ENCODE measurements at places on chromosomes 7 and 10.
A peak's percentile ranks its signal among the peaks of the same experiment; 100 is the strongest.

DNA sequence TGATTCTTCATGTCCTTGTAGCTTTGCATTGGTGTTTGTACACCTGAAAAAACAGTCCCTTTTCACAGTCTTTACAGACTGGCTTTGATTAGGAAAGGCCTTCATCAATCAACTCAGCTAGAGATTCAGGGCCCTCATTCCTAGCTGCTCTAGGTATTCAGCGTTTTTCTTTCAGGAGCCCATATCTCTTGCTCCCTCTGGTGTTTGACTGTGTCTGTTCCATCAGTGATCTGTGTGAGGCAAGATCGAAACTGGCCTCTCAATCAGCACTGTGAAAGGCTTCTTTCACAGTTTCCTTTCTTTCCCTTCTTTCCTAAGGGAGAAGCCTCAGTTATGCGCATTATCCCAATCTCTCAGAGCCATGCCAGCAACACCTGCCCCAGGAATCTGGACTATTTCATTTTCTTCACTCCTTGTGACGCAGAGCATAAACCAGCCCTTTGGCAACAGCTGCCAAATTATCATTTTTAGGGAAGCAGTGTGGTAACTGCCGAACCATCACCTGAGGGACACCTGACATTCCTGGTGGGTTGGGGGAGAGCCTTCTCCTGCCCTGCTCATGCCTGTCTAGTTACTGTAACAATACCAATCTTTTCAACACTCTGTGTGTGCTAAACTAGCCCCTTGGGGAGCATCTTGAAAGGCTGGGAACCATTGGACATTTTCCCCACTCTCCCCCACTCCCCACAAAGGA is 75.7 kb upstream of the CCDC71L start:
- peak; percentile 78 for DNase-seq

DNA sequence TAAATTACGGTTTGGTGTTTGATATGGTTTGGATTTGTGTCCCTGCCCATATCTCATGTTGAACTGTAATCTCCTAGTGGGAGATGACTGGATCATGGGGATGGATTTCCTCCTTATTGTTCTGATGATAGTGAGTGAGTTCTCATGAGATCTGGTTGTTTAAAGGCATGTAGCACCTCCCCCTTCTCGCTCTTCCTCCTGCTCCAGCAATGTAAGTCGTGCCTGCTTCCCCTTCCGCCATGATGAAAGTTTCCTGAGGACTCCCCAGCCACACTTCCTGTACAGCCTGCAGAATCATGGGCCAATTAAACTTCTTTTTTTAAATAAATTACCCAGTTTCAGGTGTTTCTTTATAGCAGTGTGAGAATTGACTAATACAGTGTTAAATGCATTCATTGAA is 116.6 kb downstream of the DOCK4 start:
- no peak for DNase-seq

DNA sequence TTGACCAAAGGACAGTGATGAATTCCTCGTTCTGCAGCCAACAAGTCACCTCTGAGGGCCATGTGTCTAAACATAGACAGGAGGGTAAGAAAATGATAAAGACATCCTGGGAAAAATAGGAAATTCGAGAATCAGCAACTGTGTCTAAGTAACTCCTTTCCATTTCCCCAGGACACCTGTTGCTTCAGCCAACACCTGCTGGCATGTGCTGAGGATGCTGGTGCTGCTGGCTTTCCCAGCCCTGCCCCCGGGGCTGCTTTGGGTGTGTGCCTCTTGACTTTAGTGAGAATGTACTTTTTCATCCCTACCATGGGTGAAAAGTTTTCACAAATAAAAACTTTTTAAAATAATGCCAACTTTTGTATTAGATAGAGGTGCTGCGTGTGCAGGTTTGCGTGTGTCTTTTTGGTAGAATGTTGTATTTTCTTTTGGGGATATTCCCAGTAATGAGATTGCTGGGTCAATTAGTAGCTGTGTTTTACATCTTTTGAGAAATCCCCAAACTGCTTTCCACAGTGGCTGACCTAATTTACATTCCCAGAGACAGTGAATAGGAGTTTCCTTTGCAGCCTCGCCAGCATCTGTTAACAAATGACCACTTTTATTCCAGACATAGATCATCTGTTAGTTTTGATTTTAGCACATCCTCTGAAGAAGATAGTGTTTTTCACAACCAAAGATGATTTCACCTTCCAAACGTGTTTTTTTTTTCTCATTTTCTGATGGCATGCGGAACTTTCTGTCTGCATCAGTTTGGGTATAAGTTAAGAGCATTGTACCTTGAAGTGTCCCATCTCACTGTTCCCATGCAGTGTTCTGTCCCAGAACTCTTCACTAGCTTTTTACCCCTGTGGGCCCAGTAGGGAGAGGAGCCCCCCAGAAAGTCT is 104.2 kb upstream of the ACBD5 start:
- DNase-seq, result no peak

DNA sequence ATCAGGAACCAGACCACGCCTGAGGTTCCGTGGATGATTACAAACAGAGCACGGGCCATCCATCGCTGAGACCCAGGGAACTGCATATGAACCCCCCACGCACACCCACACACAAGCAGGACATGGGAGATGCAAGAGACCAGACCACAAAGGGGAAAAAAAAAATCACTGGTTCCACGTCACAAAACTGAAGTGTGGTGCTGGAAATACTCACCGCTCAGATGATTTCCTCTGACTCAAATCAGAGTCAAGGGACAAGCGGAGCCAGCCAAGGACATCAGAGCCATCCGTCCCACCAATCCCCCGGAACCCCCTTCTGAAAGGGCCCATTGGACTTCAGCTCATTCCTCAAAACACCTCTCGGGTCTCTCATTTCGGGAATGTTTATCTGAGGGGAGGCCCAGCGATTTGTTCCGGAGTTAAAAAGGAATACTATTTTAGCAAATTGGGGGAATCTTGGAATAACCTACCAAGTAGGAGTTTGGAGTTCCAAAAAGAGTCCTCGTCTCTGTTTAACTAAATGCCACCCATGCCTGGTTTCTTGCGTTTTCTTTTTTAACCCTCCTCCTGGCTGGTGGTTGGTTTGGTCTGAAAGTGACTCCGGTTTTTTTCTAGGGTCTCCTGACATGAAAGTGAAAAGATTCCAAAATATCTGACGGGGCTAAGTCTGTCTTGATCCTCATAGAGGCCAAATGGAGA is 15.0 kb downstream of the SNX8 start:
- no peak for DNase-seq

DNA sequence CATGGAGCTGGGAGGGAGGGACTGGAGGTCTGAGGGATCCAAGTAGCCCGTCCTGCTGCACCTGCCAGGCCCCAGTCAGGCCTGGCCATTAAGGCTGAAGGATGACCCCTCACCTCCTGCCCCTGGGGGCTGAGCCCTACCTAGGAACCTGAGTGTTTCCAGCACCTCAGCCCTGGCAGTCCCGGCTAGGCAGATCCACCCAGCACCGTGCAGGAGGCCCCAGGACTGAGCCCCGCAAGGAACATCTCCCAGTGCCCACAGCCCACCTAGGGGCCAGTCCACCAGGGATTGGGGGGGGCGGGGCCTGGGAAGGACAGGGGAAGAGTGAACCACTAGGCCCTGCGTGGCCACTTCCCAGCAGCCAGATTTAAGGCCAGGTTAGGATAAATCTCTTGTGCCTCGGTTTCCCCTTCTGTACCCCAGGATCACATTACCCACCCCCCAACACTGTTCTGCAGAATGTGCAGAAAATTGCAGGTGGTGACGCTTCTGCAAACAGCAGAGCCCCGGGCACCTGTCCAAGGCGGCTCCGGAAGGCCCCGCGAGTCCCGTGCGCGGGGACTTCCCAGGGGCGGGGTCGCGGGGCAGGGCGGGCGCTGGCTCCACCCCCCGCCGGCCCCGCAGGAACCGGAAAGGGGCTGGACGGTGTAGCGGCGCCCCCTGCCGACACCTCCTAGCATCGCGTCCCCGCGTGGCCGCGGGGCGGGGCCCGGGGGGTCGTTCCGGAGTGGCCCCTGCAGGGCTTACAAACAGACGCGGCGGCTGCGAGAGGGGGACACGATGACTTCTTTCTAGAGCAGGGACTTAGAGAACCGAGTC is 55.9 kb downstream of the PWWP2B start:
- peak; percentile 92 for DNase-seq

DNA sequence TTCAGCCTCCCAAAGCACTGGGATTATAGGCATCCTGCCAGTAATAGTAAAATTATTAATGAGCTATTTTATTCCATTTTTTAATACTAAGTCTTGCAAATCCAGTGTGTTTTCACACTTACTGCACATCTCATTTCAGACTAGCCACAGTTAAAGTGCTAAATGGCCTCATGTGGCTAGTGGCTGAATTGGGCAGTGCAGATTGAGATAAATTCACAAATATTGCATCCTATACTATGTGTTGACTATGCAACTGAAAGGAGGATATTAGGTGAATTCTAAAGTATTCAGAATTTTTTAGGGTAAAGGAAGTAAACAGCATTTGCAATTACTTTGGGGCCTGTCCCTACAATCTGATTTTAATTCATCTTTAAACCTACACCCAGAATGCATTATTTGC is 10.2 kb downstream of the APBB1IP start:
- DNase-seq, result no peak

- DNase-seq, result no peak
These were observed 18.1 kb downstream of the OPTN start for GRCh38 chr10:13117841-13118783.

DNA sequence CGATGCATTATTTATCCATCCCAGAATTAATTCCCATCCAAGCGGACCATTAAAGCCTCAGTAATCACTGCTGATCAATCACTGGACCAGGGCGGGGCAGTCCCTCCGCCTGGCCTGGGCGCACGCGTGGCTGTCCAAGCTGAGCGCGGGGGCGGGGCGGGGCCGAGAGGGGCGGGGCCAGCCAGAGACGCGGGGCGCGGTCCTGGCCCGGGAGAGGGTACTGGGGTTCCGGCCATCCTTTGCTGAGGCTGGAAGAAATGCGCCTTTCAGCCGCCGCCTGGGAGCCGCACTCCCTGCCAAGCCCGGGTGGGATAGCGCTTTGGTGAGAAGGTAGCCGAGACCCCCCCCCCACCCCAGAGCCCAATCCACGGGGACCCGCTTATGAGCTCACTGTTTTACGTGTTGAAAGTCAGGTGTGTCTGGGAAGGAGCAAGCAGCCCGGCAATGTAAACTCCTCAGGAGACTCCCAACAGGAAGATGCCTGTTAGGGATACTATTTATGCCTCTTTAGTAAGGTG is at the start of gene ARHGAP22:
TSS of gene ARHGAP22 (minus strand) at position 83 of the 518 bp plus-strand sequence. CDS start 277 bp downstream, outside the sequence.
- peak; percentile 81 for DNase-seq

DNA sequence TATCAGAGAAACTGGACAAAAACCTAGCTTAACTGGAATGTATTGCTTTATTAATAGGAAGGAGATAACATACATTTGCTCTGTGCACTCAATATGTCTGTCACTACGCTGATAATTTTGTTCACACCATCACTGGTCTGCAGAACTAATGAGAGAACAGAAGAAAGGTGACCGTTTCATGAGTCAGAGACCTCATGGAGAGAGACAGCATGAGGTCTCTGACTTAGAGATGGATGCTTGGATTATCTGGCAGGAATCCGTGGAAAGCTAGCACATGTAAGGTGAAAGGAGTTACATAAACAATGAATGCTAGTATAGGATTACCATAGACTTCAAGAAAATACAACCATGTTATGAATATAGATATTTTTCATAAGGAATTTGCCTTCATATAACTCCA is 947.3 kb downstream of the IPMK start:
- no peak for DNase-seq

DNA sequence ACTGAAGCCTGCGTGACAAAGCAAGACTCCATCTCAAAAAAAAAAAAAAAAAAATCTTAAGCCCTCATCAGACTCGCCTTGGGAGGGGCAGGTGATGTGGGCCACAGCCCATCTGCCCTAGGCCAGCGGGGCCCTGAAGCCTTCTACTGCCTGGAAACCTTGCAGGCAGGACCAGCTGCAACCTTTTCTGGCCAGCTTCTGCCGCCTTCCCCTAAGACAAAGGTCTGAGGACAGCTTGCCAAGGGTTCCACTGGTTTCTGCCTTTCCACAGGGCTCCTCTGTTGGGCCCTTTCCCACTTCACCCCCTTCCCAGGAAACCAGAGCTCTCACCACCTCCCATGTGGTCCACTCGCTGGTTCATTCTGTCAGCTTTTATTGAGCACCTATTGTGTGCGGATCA is 35.2 kb downstream of the UBTD1 start:
- no peak for DNase-seq

Data from endodermal cell (in vitro differentiated cells).